ENCODE measurements at places on chromosomes 3 and 15.

DNA sequence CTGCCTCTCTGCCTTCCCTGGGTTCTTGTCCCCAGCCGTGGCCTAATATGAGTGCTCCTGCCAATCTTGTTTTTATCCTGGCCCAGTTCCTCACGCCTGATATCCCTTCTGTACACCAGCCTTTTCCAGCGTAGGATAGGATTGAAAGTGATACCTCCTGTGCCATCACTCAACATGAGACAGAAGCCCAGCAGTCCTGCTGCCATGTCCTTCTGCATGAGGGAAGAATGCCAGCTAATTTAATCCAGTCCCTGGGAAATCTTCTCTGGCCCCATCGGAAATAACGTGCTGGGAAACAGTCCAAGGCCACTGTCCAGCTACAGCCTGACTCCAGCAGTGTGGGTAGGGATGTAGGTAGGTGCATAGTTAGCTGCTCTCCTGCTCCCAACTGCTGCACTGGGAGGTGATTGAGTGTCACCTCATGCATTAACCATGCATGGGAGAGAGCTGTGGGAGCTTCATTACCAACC lies 92.0 kb upstream of the TPM1 start:
- no peak for DNase-seq

DNA sequence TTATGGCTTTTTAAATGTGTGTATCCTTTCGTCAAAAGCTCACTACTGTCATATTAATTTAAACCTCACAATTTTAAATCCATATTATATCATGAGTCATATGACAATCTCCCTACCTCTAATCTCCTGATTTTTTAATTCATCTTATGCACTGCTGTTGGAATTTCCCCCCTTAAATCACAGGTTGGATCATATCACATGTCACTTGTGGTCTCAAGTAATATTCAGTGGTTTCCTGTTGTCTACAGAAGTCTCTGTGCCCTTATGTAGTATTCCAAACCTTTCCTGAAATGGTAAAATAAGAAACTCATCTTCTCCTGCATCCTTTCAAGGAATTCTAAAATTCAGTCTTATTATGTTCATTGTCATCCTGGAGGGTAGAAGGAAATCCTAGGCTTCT lies 116.0 kb upstream of the CBLB start:
- no peak for DNase-seq

- no peak for DNase-seq
Observed at GRCh38 chr3:56415652-56416051, 52.6 kb downstream of the ERC2 start.

DNA sequence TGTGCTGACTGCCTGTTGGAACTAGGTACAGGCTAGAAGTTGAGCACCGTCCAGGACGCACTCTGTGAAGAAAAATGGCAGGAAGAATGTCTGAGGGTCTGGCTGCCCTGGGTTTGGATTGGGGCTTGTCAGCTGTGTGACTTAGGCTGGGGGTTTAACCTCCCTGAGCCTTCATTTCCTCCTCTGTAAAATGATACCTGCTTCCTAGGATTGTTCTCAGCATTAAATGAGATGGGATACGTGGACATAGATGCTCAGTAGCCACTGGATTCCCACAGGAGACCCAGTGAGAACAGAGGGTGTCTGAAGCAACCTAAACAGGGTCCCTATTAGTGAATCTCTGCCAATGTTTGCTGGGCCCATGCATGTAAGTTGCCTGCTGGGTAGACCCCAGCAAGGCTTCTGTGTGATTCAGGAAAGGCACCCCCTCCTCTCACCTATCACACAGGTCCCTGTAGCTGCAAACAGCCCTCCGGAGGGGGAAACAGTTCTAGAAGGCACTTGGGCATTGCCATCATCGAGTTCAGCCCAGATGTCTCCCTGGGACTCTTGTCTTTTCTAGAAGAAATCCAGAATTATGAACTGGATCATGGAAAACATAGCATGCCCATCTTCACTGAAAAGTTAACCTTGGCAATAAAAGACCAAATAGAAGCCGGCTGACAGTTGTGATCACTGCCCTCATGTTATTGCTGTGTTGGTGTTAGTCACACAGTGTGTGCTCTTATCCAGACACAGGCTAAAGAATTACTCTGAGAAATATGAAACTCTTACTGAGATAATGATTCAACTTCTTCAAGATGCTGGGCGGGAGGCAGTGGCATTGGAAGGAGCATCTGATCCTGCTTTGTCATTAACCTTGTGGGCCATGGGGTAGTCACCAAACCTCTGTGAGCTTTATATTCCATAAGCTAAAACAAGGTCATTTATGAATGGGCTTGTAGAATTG lies 64.5 kb downstream of the SMAD6 start:
- no peak for DNase-seq

- DNase-seq: no peak
Observed at GRCh38 chr15:72113347-72114031, 4.5 kb downstream of the MYO9A start.

DNA sequence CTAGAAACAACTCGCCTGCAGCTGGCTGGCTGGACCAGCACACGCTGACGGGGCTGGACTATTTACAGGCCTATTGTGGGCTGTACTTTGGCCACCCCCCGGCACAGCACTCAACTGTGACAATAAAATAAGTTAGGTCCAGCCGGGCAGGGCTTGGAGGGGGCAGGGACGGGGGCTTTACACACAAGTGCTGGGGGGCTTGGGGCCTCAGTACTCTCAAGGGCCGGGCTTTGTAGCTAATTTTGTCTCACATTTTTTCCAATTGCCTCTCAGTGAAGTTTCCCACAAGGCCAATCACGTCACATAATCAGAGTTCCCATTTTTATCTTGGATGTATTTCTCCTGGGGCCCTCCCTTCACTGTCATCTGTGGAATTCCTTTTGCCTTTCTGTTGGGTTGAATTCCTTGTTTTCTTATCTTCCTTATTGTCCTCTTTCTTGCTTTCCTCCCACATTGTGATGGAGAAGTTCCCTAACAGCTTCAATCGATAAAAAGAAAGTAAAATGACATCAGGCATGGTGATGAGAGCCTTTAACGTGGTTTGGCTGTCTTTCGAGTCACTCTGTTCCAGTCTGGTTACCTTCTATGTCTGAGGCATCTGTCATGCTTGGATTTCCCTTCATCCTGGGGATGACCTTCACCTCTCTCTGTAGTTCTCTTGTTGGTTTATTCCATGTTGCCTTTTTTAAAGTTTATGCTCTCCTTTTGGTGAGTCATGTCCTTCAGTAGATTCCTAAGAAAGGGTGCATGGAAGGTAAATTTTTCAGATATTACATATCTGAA lies 44.1 kb upstream of the CMTM7 start:
- DNase-seq: no peak

GRCh38 chr3:124663690-124664089 lies 66.6 kb upstream of the UMPS start:
- no peak for DNase-seq

GRCh38 chr3:65603631-65604030 lies 435.1 kb downstream of the MAGI1 start:
- no peak for DNase-seq

DNA sequence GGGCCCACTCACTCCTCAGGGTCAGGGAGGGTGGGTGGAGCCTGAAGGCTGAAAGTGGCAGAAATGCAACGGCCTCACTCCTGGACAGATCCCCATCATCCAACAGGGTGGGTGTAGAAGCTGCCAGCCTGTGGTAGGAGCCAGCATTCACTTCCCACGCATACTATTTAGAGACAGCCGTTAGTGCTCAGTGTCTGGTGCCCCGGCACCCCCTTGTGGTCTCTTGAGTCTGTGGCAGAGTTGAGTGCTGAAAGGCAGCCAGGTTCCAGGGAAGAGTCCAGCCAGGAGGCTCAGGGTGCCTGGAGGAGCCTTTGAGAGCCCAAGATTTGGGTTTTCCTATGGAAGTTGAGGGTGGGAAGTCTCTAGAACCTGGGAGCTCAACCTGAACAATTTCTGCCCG lies 2.1 kb upstream of the GNAT1 start:
- DNase-seq: peak; percentile 44

DNA sequence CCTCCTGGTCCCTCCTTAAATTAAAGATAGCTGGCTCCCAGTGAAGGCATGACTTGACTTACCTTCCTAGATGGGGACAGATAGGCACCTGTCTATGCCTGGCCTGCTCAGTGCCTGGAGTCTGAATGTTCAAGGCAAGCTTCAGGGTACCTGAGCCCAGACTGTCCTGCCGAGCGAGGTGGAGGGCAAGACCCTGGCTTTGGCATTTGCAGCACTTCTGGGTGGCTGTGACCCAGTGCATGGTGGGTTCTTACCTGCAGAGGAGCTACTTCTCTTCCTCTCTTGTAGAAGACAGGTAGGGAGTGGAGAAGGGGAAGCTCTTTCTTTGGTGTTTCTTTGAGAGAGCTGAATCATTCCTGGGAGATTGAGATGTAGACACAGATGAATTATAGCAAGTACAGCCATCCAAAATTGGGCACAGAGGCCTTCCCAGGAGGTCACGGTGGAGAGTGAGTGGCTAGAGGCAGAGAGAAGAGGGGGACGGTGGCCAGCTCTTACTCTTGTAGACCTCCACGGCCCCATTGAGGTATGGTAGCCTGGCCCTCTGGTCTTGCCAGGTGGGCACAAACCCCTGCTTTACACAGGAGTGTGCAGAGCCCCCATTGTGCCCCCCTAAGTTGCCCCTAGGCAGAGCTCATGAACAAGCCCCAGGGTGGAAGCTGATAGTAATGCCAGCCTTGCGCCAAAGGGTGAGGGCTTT lies 402.5 kb upstream of the TPM1 start:
- DNase-seq: no peak

Measured in midbrain (tissue), 1 donor.